Smooth muscle cell of the brain vasculature (primary cell): ENCODE measurements at places on chromosomes 3 and 15.

- DNase-seq = peak; percentile 24
Measured at GRCh38 chr3:119579366-119580066, at the start of gene ADPRH. Gene ADPRH, plus strand, starts transcription at chr3:119579492. Its CDS starts 2,678 bp downstream, at chr3:119582170.

- DNase-seq = no peak
Measured at GRCh38 chr15:87349181-87349580, 907.4 kb downstream of the NTRK3 start.

DNA sequence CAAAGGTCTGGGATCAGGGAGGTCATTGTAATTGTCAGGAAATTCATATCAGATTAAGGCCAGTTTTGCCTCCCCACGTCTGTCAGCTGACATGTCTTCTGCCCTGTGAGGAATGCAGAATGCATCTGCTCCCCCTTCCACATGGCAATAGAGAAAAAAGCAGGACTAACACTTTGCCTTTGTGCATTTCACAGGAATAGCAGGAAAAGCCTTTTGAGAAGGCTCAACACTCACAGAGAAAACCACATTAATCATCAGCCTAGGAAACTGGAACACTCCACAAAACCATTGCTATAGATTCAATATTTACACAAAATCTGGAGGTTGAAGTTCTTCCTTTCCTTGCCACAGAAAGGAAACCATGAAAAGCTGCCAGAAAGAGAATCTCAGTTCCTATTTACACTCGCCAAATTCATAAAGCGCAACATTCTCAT is 165.2 kb upstream of the HES1 start:
- no peak for DNase-seq

GRCh38 chr3:180855364-180855763 is 57.1 kb upstream of the FXR1 start:
- DNase-seq = no peak

DNA sequence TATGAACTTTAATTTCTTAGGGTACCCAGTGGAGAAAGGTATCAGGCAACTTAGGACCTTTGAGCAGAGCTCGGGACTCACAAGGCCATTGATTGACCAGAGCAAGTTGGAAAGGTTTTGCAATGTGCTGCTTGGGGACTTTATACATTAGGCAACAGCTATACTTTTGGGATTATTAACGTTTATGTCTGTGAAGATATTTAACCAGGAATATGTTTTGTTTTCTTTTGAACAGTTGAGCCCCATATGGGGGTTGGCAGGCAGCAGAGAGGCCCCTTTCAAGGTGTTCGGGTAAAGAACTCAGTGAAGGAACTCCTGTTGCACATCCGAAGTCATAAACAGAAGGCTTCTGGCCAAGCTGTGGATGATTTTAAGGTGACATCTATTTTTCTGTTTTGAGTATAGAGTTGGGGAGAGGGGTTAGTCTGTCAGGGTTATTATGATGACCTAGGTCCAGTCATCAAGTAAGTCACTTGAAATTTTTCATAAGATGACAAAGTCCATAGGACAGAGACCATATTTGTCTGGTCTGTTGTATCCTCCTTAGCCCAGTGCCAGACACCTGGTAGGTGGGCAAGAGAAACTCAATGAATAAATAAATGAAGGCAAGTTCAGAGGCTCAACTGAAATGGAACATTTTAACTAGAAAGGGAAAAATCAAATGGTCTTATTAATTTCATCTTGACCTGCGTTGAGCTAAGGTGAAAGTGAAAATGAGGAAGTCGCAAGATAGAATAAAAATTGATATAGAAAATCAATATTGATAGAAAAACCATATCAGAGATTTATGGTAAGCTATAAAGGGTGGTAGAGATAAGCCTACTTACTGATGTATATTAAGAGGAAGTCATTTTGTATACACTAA is 2.8 kb downstream of the NFKBIZ start:
- DNase-seq = no peak

DNA sequence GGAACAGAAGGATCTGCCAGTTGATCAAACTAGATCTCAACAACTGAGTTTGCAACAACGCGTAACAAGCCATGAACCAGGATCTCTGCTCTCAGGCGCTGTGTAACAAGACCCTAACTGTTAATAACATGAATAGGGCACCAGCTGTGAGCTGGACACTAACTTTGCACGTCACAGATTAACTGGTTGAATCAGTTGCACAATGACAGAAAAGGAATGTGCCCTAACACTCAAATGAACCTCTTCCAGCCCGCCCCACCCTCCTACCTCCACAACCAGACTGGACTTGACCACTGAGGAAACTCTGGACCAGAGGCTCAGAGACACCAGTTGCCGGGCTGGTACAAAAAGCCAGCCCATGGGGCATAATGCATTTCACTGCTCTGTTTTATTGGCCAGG is 34.3 kb downstream of the MCF2L2 start:
- DNase-seq = no peak

DNA sequence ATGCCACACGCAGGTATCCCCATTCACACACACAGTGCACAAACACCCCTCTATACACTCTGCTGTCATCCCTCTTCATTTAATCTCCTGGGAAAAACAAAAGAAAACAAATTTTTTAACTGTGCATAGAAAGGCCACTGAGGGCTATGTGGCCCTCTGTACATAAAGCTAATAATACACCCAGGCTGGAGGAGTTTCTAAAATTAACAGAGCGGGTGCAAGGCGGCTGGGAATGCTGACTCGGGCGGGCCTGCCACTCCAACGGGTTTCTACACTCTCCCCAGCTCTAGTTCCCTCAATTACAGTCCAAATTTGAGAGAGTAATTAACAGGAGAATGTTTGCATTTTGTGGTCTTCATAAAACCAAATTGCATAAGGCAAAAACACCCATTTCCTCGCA is 23.1 kb downstream of the HCN4 start:
- DNase-seq = no peak

- DNase-seq = no peak
Measured at GRCh38 chr3:131705099-131705498, 202.3 kb upstream of the MRPL3 start.

DNA sequence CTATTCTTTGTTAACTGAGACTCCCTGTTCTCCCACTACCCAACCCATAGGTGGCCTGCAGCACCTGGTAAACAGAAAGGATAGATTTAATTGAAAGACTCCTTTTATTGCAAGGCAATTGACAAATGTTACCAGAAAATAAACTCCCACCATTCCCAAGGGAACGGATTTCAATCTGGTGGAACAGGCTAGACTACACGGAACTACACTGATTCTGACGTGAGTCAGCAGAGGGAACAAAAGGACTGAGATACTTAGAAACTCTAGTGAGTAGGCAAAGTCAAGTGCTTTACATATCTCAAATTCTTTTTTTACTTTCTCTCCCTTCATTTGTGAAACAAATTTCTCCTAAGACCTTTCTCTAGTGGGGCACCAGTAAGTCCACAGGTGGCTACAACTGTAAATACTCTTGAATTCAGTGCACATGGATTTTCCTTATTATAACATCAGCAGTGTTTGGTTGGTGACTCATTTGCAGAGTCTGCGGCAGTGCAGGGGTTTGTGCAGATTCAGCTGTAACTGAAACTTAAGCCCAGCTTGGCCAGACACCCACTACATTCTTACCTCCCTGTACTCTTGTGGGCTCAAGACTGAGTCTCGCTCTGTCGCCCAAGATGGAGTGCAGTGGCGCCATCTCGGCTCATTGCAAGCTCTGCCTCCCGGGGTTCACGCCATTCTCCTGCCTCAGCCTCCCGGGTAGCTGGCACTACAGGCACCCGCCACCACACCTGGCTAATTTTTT is 34.3 kb upstream of the PLSCR2 start:
- peak; percentile 80 for DNase-seq

- DNase-seq = no peak
Measured at GRCh38 chr3:139287557-139287956, 56.3 kb upstream of the MRPS22 start.
